Suprapubic skin (tissue), 4 donors: ENCODE measurements at places on chromosomes 7 and 10.

GRCh38 chr7:16278167-16278787 lies 143.1 kb downstream of the CRPPA start:
- no peaks in the 10 kb centered on the region for H3K27me3 ChIP-seq
- no peaks in the 10 kb centered on the region for H3K36me3 ChIP-seq
- no peak overlapping the region for H3K27ac ChIP-seq
- no peak overlapping the region for H3K4me3 ChIP-seq
- no peaks in the 10 kb centered on the region for H3K4me1 ChIP-seq
- no peak for DNase-seq

- H3K36me3 ChIP-seq: no peaks in the 10 kb centered on the region
- H3K4me3 ChIP-seq: peak within 1 kb of the TSS; percentile 89
- H3K4me1 ChIP-seq: peaks cover 40% of the 10 kb centered on the region
- peak within 1 kb of the TSS; percentile 99 for H3K27ac ChIP-seq
These were observed at the start of gene CAV2 for GRCh38 chr7:116499168-116500077. Gene CAV2 (plus strand): TSS chr7:116499738. CDS start chr7:116499782, 44 bp downstream.

DNA sequence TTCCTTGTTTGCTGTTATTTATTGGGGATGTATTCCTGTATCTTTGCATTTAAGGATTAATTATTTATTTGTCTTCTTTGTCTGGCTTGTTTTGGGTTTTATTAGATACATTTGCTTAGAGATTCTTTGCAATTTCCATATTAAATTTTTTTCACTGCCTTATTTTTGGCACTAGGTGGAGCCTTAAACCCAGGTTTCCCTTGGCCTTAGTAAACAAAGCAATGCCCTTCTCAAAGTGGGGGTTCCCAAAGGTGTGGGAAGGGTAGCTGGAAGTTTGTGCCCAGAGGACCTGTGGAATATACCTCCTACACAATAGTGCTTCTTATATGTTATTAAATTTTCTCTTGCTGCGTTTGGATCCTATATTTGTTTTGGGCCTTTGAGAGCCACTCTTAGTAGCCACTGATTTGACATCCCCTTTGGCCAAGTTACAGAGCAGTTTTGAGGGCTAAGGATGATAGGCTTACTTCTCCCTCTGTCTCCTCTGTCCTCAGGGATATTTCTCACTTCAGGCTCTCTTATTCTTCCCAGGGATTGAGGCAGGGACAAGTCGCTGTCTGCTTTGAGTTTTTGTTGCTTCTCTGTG lies 162.3 kb downstream of the ITGB1 start:
- H3K4me1 ChIP-seq: no peaks in the 10 kb centered on the region
- no peak overlapping the region for H3K4me3 ChIP-seq
- no peak overlapping the region for H3K27ac ChIP-seq
- DNase-seq: no peak

DNA sequence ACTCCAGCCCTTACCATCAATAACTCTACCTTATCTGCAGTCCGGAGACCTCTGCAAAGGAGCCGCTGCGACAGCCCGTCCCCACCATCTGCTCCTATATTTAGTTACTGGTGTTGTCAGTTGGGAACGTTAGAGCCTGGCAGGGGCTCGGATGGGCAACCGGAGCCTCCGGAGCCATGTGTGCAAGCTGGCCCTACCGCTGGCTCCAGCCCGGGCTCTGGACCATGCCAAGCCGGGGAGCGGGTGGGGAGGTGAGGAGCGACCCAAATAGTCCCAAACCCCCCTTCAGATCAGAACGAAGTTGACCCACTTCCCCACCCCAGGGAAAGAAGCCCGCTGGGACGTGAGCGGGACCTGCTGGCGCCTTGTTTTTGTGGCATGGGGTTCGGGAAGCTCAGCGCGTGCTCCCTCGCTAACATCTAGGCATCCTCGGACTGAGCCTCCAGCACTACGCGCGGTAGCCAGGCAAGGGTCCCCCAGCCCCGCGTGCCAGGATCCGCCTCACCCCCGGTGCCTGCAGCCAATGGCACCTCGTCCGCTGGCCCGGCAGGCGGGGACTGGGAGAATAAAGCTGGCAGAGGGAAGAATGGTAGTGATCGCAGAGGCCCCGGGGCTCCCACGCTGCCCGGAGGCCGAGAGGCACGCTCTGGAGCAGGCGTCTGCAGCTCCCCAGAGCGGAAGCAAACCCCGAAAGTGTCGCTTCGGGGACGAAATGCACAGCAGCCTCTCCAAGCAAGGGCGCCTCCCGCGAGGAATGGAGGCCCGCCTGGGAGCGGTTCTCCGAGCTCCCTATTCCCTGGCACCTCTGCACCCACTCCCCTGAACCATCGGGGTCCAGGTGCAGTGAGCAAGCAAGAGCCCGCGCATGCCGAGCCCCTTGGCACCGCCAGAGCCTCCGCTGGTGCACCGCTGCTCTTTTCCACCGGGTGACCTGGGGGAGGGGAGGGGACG lies 679 bp downstream of the LRRC20 start:
- H3K27me3 ChIP-seq: no peaks in the 10 kb centered on the region
- peak overlapping the region; percentile 85 for H3K4me3 ChIP-seq
- peaks cover 19% of the 10 kb centered on the region for H3K4me1 ChIP-seq
- H3K27ac ChIP-seq: no peak overlapping the region
- DNase-seq: no peak

- H3K27me3 ChIP-seq: no peaks in the 10 kb centered on the region
- H3K36me3 ChIP-seq: no peaks in the 10 kb centered on the region
- peak overlapping the region; percentile 40 for H3K27ac ChIP-seq
- DNase-seq: no peak
- H3K4me3 ChIP-seq: no peak overlapping the region
These were observed 17.9 kb downstream of the SLC26A3 start for GRCh38 chr7:107785170-107785569.
